Testis (tissue), 5 donors: ENCODE measurements at places on chromosomes 5 and 9.

- DNase-seq: no peak
Observed at GRCh38 chr5:35685161-35685560, 67.5 kb downstream of the SPEF2 start.

- DNase-seq: peak; percentile 42
Observed at GRCh38 chr9:82553654-82554366, 509.1 kb downstream of the RASEF start.

- DNase-seq: no peak
Observed at GRCh38 chr5:84603568-84604185, 219.0 kb upstream of the EDIL3 start.

DNA sequence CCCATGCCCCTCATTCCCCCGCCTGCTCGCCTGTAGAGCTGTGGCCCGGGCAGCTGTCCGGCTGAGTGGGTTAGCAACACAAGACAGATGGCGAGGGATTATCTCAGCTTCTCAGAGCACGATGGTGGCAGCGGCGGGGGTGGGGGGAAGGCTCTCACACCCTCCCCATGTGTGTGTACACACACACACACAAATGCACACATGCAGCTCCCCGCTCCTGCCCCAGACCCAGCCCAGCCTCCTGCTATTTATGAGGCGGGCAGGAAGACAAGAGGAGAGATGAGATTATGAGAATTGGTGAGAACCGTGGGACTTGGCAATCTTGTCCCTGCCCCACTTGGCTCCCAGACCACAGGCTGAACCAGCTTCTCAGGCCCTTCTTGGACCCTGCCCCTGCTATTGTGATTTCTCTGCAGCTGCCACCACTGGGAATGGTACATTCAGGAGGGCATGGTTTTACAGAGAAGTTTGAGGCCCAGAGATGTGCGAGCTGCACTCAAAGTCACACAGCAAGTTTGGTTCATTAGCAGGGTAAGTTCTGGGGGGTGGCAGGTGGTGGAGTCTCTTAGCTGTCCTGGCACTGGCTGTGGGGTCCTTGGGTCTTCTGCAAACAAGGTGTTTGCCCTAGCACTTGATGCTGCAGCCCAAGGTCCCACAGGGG lies 51.0 kb upstream of the PSD2 start:
- DNase-seq: no peak

- DNase-seq: no peak
Observed at GRCh38 chr5:35133186-35133585, 85.4 kb upstream of the AGXT2 start.

- no peak for DNase-seq
Observed at GRCh38 chr5:115343855-115344254, 47.4 kb upstream of the CCDC112 start.

DNA sequence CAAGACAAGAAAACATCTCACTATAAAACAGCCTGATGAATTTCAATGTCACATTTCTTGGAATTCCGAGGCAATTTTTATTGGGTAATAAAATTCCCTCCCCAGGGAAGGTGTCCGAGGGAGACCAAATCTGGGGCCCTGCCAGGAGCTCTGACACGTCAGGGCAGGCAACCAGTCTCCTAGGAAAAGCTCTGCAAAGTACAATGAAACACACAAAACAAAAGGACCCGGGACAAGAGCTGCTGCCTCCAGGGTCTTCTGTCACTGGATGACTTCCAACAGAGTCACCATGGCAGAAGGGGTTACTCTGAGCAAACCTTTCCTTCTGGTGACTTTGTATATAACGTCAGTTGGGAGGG lies 50.8 kb downstream of the SAXO1 start:
- DNase-seq: no peak

DNA sequence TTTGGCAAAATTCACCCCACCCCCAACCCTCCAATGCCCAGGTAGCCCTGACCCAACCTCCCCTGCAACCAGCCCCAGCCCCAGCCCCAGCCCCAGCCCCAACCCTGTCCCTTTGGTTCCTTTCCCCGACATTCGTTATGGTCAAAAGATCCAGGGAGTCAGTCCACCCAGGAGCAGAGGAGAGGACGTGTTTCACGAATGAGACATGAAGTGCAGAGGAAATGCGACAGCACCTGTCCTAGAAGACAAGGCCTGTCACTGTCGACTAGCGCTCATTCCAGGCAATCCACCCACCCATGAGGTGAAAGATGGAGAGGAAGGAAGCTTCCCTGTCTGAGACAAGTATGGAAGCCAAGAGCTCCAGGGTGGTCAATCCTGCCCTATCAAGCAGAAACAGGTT lies 485.0 kb downstream of the SPATA31A7 start:
- DNase-seq: no peak

GRCh38 chr9:5511935-5512580 lies 1.7 kb downstream of the PDCD1LG2 start:
- DNase-seq: no peak

GRCh38 chr5:75331095-75332090 lies 5.6 kb upstream of the HMGCR start:
- no peak for DNase-seq

- no peak for DNase-seq
Observed at GRCh38 chr5:134394932-134395331, 16.7 kb downstream of the CDKN2AIPNL start.

DNA sequence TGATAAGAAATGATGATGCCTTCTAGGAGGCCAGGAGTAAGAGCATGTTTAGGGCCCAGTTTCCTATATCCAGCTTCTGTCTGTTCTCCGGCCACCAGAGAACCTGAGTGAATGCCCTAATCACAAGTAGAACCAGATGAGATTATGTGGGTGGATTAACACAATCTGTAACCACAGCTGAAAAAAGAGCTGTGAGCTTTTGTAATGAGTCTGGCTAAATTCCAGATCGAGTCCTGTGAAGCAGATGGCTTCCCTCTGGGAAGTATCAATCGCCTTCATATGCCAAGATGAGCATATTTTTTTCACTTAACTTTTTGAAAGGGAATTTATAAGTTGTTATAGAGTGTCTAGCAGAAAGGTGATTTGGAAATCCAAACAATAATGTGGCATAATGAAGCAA lies 99.8 kb downstream of the NNT start:
- no peak for DNase-seq

GRCh38 chr5:81065492-81065891 lies 105.3 kb downstream of the RASGRF2 start:
- no peak for DNase-seq

DNA sequence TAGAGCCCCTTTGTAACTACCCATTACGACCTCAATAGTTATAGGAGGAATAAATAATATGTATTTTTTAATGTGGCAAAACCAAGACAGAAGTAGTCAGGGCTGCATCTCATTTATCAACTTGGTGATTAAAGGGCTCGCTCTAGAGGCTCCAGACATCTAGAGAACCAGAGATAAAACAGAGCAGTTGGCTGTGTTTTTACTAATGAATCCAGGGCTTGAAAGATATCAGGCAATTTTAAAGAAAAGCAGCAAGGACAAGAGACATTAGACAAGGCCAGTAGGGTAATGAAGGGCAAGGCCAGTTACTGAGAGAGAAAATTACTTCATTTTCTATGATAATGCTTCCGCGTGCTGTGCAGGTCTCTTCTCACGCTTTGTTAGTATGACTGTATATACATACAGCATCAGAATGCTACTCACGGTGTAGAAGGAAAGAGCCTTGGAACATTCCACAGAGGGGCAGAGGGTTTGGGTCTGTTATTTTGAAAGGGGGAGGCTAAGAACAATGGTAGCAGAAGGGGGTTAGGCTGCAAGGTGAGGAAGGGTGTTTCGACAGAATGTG lies 110.4 kb downstream of the SEMA6A start:
- DNase-seq: no peak

GRCh38 chr5:66840511-66841013 lies 244.4 kb downstream of the MAST4 start:
- no peak for DNase-seq

DNA sequence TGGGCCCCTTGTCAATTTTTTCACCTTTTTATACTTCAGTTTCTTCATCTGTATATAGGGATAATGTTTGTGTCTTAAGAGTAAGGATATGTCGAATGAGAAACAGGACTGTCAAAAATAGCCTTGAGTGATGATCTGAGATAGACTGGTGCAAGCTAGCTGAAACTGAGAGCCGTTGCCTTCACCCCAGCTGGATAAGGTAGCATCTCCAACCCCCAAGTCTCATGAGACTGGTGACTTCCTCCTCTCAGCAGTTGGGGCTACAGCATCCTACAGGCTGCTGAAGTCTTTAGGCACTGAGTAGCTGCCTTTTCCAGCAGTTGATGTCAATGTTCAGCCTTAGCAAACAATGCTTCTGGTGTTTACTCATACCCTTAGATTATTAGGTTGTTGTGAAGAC lies 330.2 kb downstream of the OSTF1 start:
- no peak for DNase-seq

DNA sequence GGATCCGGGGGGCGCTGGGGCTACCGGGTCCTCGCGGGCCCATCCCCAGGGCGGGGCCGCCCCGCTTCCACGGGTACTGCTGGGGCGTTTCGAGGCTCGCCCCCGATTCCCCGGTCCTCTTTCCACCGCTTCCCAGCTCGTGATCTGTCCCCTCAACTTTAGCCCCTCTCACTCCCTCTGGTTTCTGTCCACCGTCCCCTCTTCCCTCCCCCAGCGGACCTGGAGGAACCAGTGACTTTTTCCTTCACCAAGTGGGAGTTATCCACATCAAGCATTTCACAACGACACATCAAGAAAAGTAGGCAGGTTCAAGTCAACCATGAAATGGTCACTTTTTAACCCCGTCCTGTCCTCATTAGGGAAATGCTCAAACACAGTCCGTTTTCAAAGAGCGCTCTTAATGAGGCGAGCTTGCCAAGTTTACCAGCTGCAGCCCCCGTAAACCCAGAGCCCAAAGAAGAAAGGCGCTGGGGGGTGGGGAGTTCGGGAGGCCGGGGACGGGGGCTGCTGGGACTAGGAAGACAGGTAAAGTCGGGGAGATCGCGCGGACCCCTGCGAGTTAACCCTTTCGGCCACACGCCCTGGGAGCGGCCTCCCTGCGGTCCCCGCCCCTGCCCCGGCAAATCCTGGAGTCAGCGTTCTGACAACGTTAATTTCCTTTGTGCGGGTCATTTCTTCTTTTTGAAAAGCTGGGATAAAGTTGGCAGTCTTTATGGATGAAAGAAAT lies 2.1 kb upstream of the NFIB start:
- DNase-seq: peak; percentile 29

DNA sequence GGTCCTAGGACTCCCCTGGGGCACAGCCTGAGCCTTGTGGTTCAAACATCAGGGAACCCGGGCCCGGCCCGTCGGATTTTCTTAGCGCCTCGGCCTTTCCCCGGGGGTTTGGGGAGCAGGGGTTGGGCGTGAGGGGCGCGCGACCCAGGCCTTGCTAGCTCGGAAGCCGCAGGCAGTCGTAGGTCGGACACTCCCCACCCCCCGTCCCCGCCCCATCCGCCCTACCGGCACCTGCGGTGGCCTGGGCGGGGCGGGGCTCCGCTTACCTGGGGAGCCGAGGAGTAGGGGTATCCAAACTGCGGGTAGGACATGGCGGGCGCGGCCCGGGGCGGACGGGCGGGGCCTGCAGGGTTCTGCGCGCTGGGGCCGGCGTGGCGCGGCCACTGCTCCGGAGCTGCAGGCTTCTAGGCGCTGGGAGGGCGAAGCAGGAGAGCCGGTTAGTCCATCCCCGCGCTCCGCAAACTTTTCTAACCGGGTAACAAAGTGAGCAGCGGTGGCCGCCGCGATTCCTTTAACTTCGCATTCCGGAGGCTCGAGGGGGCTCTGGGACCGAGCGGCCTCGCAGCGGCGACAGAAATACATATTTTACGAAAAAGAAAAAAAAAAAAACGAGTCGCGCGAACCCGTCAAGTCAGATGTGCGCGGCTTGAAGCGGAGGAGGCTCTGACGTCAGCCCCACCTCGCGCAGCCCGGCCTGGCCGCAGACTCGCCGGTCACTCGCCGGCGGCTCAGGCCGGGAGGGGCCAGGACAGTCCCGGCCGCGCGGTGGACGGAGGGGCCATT lies at the start of gene IRX4:
Gene IRX4, minus strand, starts transcription at position 589 of the 783 bp plus-strand sequence. Its CDS starts 278 bp downstream, at position 311.
- DNase-seq: peak; percentile 30

GRCh38 chr5:42518595-42519221 lies 95.5 kb downstream of the GHR start:
- no peak for DNase-seq

DNA sequence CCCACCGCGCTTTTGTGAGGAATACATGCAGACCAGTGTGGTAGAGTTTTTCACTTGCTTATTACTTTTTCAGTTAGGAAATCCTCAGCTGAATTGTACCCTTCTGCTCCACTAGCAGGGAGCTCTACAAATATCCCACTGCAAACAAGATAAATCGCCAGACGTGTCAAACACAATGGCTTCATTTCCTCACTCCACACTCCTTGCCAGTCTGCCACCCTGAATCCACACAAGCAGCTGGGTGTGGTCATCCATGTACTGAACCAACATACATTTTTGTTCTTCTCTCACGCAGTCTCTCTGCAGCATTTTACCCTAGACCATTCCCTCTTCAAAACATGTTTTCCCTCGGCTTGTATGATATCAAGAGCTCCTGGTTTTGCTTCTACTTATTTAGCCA lies 3.7 kb upstream of the ROR2 start:
- DNase-seq: no peak

DNA sequence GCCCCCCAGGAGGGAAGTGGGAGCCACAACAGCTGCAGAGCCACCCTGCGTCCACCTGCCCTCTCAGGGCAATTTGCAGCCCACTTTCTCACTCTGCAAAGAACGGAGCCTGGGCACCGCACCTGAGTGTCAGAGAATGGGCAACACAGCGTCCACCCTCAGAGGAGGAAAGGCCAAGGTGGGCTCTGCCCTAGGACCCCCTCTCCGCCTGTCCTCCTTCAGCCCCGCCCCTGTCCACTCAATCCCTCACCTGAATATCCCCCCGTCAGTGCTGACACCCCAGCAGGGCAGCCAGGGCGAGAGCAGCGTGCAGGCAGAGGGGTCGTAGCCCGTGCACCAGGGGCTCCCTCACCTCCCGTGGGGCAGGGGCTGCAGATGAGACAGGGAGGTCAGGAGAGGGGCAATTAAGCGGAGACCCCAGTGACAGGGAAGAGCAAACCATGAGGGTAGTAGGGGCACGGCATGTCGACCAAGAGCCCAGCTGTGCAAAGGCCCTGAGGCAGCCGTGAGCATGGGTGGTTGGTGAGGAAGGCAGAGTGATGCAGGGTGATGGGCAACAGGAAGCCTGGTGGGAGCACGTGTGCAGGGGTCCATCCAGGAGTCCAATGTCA lies 140.3 kb downstream of the OLFM1 start:
- DNase-seq: no peak

DNA sequence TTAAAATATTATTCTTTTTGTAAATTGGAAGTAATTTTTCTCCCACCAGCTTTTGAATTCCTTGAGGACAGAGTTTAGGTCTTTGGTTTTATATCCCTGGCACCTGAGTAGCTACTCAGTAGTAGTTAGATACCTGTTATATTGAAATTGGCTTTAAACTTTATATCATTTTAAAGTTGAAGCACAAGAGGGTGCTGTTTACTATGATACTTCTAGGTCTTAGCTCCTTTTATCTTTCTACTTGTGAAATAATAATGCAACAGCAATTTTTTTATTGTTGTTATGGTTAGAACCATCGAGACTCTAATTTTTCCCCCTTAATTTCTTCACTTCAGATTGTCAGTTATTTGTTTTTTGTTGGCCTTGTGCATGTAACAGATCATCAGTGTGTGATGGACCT lies 46.3 kb downstream of the AP3S1 start:
- no peak for DNase-seq

DNA sequence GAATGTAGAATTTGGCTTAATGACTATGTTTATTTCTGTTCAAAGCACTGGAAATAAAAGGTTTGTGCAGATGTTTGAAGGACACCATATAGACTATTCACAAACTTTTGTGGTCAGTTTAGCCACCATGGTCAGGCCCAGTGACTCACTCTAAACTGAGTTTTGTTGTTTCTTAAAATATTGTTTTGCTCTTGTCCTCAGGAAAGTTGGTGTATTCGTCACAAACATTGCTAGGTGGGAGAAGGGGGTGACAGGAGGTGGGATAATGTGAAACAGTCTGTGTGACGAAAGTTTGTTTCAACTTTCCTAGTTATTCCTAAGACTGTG lies 35.0 kb upstream of the LIFR start:
- DNase-seq: no peak
